ENCODE measurements at places on chromosomes 7 and 10.

DNA sequence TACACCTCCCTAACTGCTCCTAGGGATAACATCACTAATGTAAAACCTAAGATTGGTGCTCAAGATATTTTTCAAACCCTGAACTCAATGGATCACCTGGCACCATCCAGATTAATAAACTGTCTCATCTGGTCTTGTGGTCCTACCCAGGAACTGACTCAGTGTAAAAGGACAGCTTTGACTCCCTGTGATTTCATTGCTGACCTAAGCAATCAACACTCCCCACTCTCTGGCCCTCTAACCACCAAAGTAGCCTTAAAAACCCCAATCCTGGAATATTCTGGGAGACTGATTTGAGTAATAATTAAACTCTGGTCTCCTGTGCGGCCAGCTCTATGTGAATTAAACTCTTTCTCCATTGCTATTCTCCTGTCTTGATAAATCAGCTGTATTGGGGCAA lies 6.2 kb upstream of the USP54 start:
- H3K4me3 ChIP-seq = no peak overlapping the region
- no peak overlapping the region for H3K27ac ChIP-seq
- no peaks in the 10 kb centered on the region for H3K36me3 ChIP-seq
- H3K27me3 ChIP-seq = no peaks in the 10 kb centered on the region
- H3K4me1 ChIP-seq = peaks cover 6% of the 10 kb centered on the region

- H3K27ac ChIP-seq = no peak overlapping the region
- no peaks in the 10 kb centered on the region for H3K4me1 ChIP-seq
- no peaks in the 10 kb centered on the region for H3K36me3 ChIP-seq
- H3K4me3 ChIP-seq = no peak overlapping the region
- no peaks in the 10 kb centered on the region for H3K27me3 ChIP-seq
Observed at GRCh38 chr7:16095171-16095950, 326.0 kb downstream of the CRPPA start.

- peaks cover 4% of the 10 kb centered on the region for H3K36me3 ChIP-seq
- H3K27me3 ChIP-seq = no peaks in the 10 kb centered on the region
- H3K27ac ChIP-seq = no peak overlapping the region
- peaks cover 11% of the 10 kb centered on the region for H3K4me1 ChIP-seq
- H3K4me3 ChIP-seq = no peak overlapping the region
Observed at GRCh38 chr7:114819616-114820362, 102.1 kb upstream of the MDFIC start.

DNA sequence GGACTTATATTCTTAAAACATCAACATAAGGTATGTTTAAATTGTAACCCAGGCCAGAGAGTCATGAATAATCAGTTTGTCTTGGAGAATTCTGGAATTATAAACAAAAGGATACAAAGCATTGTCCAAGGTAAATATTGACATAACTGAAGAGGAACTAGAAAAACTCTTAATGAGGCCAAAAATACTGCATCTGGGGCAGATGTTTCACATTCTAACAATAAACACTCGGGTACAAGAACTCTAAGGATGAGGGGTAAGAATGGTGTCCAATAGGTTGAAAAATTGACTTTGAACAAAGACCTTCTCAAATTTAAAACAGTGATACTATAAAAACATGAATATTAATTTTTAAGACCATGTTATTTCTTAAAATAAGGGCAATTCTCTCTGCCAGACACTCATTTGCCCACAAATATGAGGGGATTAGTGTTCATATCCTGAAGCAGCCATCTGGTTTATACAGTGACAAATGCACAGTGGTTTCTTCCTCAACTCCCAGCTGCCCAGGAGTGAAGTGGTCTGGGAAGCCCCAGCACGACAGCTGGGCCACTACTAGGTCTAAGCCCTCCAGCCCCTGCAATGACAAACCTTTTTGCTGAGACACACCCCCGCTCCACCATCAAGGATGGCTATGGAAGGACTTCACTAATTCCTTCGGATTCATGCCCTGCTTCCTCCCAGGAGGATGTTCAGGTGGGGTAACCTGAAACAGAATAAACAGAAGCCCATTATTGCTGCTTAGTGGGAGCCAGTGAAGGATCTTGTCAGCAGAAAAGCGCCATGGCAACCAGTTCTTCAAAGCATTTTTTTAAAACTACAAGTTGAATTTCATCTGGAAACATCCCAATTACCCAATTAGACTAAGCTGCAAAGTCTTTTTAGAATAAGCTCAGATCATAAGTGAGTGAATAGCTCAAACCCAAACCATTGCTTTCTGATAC lies 107.5 kb upstream of the ARID5B start:
- H3K27me3 ChIP-seq = peaks cover 3% of the 10 kb centered on the region
- no peaks in the 10 kb centered on the region for H3K36me3 ChIP-seq
- no peak overlapping the region for H3K27ac ChIP-seq
- H3K4me1 ChIP-seq = no peaks in the 10 kb centered on the region
- H3K4me3 ChIP-seq = no peak overlapping the region

- H3K27me3 ChIP-seq = peaks cover 9% of the 10 kb centered on the region
- DNase-seq = no peak
- H3K4me3 ChIP-seq = no peak overlapping the region
Observed at GRCh38 chr7:36796850-36797536, 72.7 kb upstream of the AOAH start.

GRCh38 chr7:155831807-155832524 lies 19.7 kb upstream of the SHH start:
- no peaks in the 10 kb centered on the region for H3K4me1 ChIP-seq
- H3K36me3 ChIP-seq = no peaks in the 10 kb centered on the region
- no peak overlapping the region for H3K4me3 ChIP-seq

DNA sequence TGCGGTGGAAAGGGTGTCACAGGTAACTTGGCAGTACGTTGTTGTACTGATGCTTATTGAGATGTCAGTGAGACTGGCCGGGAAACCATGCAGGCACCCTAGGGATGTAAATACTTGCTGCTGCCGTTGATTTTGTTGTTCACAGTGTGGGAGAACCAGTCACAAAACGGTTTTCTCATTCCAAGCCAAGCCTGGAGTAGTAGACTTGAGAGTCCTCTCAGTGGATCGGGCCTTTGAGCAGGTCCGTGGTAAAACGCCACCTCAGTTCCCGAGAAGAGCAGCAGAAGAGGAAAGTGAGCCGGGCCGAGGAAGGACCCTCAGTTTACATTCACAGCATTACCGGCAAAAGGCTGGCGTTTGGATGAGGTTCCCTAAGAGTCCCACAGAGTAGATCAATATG lies 1.1 kb downstream of the JAKMIP3 start:
- no peaks in the 10 kb centered on the region for H3K36me3 ChIP-seq
- H3K4me3 ChIP-seq = no peak overlapping the region
- no peaks in the 10 kb centered on the region for H3K4me1 ChIP-seq
- no peak for DNase-seq
- peaks cover 10% of the 10 kb centered on the region for H3K27me3 ChIP-seq

- H3K27me3 ChIP-seq = peaks cover 4% of the 10 kb centered on the region
- no peak overlapping the region for H3K27ac ChIP-seq
- H3K36me3 ChIP-seq = no peaks in the 10 kb centered on the region
- H3K4me1 ChIP-seq = peaks cover 7% of the 10 kb centered on the region
Observed at GRCh38 chr7:17772581-17773288, 167.6 kb downstream of the SNX13 start.

- no peak for DNase-seq
- H3K4me1 ChIP-seq = peaks cover 66% of the 10 kb centered on the region
- H3K4me3 ChIP-seq = peak overlapping the region; percentile 4
- H3K27ac ChIP-seq = no peak overlapping the region
- peaks cover 4% of the 10 kb centered on the region for H3K36me3 ChIP-seq
Observed at GRCh38 chr10:28332726-28333125, 29.9 kb upstream of the MPP7 start.

GRCh38 chr10:88385601-88386203 lies 197.4 kb downstream of the RNLS start:
- peaks cover 10% of the 10 kb centered on the region for H3K4me1 ChIP-seq
- peaks cover 9% of the 10 kb centered on the region for H3K36me3 ChIP-seq
- no peaks in the 10 kb centered on the region for H3K27me3 ChIP-seq
- DNase-seq = peak; percentile 70
- H3K4me3 ChIP-seq = peak overlapping the region; percentile 81

GRCh38 chr7:18780266-18780665 lies 284.7 kb downstream of the HDAC9 start:
- DNase-seq = no peak
- H3K27me3 ChIP-seq = no peaks in the 10 kb centered on the region
- no peak overlapping the region for H3K4me3 ChIP-seq

DNA sequence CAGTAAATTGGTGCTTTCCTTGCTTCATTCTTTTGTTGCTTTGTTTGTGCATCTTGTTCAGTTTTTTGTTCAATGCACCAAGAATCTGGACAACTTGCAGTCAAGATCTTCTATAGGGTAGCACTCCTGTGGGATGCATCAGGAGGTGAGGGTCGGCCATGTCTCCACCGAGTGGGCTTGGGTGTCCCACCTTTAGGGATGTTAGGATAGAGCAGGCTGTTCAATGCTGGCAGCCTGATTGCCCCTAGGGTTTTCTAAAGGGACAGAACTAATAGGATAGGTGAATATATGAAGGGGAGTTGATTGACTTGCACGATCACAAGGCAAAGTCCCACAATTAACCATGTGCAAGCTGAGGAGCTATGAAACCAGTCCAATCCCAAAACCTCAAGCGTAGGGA lies 109.9 kb downstream of the GLRX3 start:
- H3K27me3 ChIP-seq = peaks cover 11% of the 10 kb centered on the region
- H3K4me3 ChIP-seq = no peak overlapping the region
